ENCODE measurements at places on chromosomes 4 and X. TPM values are rescaled to one million over a fixed set of nuclear protein-coding genes. Genes with fewer than 3 reads are reported as not detected.

PALLD gene
- 3,507 TPM for total RNA-seq

DNA sequence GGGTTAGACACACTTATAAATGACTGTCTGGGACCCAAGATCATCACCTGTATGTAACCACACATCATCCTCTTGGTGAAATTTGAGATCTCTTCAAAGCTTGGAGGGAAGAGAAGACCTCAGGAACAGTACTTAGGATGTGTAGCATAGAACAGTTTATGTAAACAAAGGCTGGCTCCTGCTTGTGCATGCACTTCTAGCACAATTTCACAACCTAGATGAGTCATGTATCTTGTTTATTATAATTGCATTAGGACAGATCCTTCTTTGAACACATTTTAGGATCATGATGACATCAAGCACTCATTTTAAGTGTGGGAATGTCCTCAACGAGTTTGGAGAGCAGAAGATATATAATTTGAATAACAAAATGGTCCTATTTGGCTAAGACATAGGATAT, 26.3 kb upstream of the ZMAT1 start:
- H3K4me1 ChIP-seq, result no peaks in the 10 kb centered on the region
- no peak overlapping the region for H3K4me3 ChIP-seq
- no peaks in the 10 kb centered on the region for H3K27me3 ChIP-seq
- DNase-seq, result no peak
- no peak overlapping the region for H3K27ac ChIP-seq

CENPVL2 gene
- total RNA-seq, result not detected

SPOCK3 gene
- 0.52 TPM for total RNA-seq

GRCh38 chrX:40719731-40720130, 15.6 kb downstream of the MED14 start:
- no peak overlapping the region for H3K27ac ChIP-seq
- peaks cover 12% of the 10 kb centered on the region for H3K36me3 ChIP-seq
- no peak for DNase-seq
- H3K4me3 ChIP-seq, result no peak overlapping the region
- no peaks in the 10 kb centered on the region for H3K27me3 ChIP-seq

PROM1 gene
- 4.2 TPM for total RNA-seq

GRCh38 chr4:75344915-75345314, 169.3 kb downstream of the RCHY1 start:
- no peak overlapping the region for H3K27ac ChIP-seq
- H3K4me1 ChIP-seq, result no peaks in the 10 kb centered on the region
- DNase-seq, result no peak
- no peaks in the 10 kb centered on the region for H3K36me3 ChIP-seq

SNCA gene
- 19.7 TPM for total RNA-seq

DNA sequence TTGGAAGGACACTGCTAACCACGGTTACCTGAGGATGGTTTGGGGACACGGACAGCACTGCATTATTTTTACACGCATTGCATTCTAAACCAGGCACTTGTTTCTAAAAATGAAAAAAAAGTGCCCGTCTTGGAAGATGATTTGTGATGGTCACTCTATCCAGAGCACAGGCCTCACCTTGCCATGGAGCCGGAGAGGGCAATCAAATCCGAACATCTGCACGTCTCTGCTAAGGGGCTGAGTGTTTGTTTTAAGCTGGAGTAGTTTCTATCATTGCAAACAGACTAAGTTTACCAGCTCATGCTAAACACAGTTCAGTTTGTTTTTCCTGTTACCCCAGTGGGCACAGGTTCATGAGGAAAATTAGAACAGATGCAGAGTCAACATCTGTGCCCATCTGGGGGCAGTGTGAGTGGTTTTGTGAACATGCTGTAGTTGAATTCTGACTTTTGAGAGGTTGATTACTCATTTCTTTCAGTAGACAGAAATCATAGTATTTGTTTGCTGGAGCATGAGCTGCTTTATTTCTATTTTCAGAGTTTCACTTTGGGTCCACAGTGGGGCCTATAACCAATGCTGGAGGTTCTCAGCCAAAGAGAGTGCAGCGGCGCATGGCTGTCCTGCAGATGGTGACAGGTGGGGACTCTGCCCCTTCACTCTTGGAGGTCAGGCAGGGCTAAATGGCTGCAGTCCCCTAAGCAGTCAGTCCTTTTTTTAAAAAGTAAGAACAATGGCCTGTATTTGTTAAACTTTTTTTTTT, 65.4 kb upstream of the ENPP6 start:
- no peak overlapping the region for H3K4me3 ChIP-seq
- H3K27ac ChIP-seq, result no peak overlapping the region

- no peaks in the 10 kb centered on the region for H3K4me1 ChIP-seq
- no peaks in the 10 kb centered on the region for H3K27me3 ChIP-seq
- H3K4me3 ChIP-seq, result no peak overlapping the region
- no peak for DNase-seq
Observed at GRCh38 chrX:144681501-144681900, 565.8 kb upstream of the SPANXN1 start.

- no peaks in the 10 kb centered on the region for H3K36me3 ChIP-seq
- no peaks in the 10 kb centered on the region for H3K4me1 ChIP-seq
- DNase-seq, result peak; percentile 70
Observed at GRCh38 chr4:38452542-38452941, 211.5 kb upstream of the KLF3 start.

GRCh38 chr4:57109847-57110639, at the start of gene IGFBP7:
IGFBP7 (minus strand) TSS chr4:57110385; CDS start chr4:57110351, 34 bp downstream.
- DNase-seq, result no peak
- H3K4me3 ChIP-seq, result peak within 1 kb of the TSS; percentile 88
- peak within 1 kb of the TSS; percentile 98 for H3K27ac ChIP-seq

DNA sequence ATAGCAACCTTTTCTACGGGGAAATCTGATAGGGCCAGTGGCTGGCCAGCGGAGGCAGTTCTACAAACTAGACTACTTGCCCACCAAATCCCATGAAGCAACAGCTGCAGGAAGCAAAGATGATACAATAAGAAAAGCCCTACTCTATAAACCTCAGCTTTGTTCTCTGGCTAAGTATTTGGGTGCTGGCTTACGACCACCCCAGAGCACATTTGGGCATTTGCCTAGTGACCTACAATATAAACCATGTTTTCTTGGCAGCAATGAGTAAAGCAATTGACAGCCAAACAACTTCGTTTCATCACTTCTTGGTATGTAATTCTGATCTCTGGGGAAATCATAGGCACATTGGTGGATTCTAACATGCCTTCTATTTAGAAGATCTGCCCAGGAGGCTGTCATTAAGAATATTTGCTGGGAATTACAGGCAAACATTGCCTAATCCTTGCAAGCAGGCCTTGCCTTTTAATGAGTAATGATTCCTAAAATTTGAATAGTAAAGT, 7.5 kb upstream of the LHFPL1 start:
- H3K27me3 ChIP-seq, result no peaks in the 10 kb centered on the region
- H3K4me3 ChIP-seq, result no peak overlapping the region
- no peaks in the 10 kb centered on the region for H3K36me3 ChIP-seq
- H3K4me1 ChIP-seq, result no peaks in the 10 kb centered on the region

DNA sequence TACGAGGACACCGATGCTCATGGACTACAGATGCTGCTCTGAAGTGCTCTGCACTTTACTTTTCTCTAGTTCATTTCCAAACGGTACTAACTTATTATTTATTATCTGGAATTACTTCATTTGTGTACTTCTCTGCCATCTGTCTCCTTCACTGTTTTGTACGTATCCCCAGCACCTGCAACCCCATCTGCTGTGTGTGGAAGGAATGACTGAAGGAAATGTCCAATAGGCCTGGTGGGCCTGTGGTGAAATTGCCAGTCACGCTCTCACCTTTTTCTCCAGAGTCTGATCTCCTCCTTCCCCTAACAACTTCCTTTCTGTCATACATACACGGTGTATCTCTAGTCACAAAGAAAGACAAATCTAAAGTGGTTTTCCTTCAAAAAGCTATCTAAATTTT, 12.9 kb downstream of the TMEM154 start:
- no peaks in the 10 kb centered on the region for H3K36me3 ChIP-seq
- H3K4me3 ChIP-seq, result no peak overlapping the region
- no peak for DNase-seq
- no peak overlapping the region for H3K27ac ChIP-seq
- no peaks in the 10 kb centered on the region for H3K27me3 ChIP-seq

- H3K4me1 ChIP-seq, result no peaks in the 10 kb centered on the region
- H3K4me3 ChIP-seq, result no peak overlapping the region
- DNase-seq, result no peak
- H3K27me3 ChIP-seq, result no peaks in the 10 kb centered on the region
- H3K27ac ChIP-seq, result no peak overlapping the region
Observed at GRCh38 chr4:104559502-104559901, 64.8 kb upstream of the CXXC4 start.

DNA sequence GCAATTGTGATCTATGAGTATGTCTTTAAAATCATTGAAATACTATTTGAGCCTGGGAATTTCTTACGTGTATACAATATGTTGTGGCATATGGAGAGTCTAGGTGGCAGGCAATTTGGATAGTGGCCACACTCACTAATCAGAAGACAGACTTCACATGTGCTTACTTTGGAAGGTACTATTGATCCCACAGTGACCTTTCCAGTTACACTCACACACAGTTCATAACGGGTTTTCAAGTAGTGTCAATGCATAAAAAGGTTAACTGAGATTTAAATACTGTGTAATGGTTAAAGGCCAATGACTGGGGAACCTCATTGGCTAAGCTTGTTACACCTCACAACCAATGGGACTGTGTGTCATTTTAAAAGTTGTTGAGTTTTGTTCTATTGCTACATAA, 783.2 kb downstream of the RPA4 start:
- H3K4me3 ChIP-seq, result no peak overlapping the region
- H3K27me3 ChIP-seq, result no peaks in the 10 kb centered on the region
- no peaks in the 10 kb centered on the region for H3K36me3 ChIP-seq
- H3K4me1 ChIP-seq, result no peaks in the 10 kb centered on the region
- no peak for DNase-seq

GRCh38 chr4:60500810-60501209, 699.3 kb upstream of the ADGRL3 start:
- no peak for DNase-seq
- no peak overlapping the region for H3K4me3 ChIP-seq
- no peak overlapping the region for H3K27ac ChIP-seq
- H3K4me1 ChIP-seq, result no peaks in the 10 kb centered on the region
- no peaks in the 10 kb centered on the region for H3K36me3 ChIP-seq
- H3K27me3 ChIP-seq, result no peaks in the 10 kb centered on the region

DNA sequence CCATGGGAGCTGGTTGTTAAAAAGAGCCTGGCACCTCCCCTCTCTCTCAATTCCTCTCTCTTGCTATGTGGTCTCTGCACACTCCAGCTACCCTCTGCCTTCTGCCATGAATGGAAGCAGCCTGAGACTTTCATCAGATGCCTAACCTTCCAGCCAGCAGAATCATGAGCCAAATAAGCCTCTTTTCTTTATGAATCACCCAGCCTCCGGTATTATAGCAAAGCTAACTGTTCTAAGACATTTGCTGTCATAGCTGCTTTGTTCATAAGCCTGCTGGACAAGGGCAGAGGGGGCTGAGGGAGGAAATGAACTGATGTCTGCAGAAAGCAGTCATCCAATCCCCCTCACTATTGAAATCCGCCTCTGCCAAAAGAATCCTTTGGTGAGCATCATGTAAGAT, 196.7 kb downstream of the ZNF330 start:
- H3K4me3 ChIP-seq, result no peak overlapping the region
- no peak overlapping the region for H3K27ac ChIP-seq
- peaks cover 16% of the 10 kb centered on the region for H3K4me1 ChIP-seq
- no peak for DNase-seq
- no peaks in the 10 kb centered on the region for H3K36me3 ChIP-seq

GRCh38 chr4:158169506-158169905, 3.3 kb downstream of the GASK1B start:
- no peak for DNase-seq
- peak overlapping the region; percentile 52 for H3K4me3 ChIP-seq
- H3K36me3 ChIP-seq, result no peaks in the 10 kb centered on the region
- peak overlapping the region; percentile 79 for H3K27ac ChIP-seq
- no peaks in the 10 kb centered on the region for H3K27me3 ChIP-seq
- peaks cover 61% of the 10 kb centered on the region for H3K4me1 ChIP-seq

DNA sequence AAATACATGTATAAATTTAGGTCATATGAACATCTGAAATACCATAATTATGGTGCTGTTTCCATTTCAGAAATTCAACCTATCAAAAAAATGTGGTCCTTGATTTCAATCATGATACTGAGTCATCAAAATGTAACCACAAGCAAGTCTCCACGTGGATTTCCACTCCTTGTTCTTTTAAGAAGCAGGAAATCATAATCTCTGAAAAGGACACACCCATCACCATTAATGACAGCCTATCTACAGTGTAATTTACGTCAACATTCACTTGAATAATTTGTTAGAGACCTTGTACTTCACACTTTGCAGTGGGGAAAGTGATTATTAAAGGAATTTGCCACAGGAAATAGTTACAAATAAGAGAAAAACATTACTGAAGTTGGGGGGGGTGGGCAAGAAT, 17.7 kb upstream of the SLC7A11 start:
- H3K4me1 ChIP-seq, result peaks cover 7% of the 10 kb centered on the region
- no peak overlapping the region for H3K27ac ChIP-seq
- H3K36me3 ChIP-seq, result no peaks in the 10 kb centered on the region
- H3K27me3 ChIP-seq, result no peaks in the 10 kb centered on the region
- no peak overlapping the region for H3K4me3 ChIP-seq

Data from esophagus muscularis mucosa (tissue), 4 donors.